Calu3 (cell line): ENCODE measurements at places on chromosomes 5 and 9.
A peak's percentile ranks its signal among the peaks of the same experiment; 100 is the strongest.

GRCh38 chr5:122078116-122079110 lies at the start of gene LOX:
TSS of gene LOX (minus strand) at chr5:122078259. CDS start at chr5:122077985, 274 bp downstream.
- H3K27ac ChIP-seq: peak within 1 kb of the TSS; percentile 94
- peaks cover 26% of the 10 kb centered on the region for H3K4me1 ChIP-seq
- H3K27me3 ChIP-seq: no peaks in the 10 kb centered on the region
- peak; percentile 64 for DNase-seq
- peak within 1 kb of the TSS; percentile 100 for H3K4me3 ChIP-seq

DNA sequence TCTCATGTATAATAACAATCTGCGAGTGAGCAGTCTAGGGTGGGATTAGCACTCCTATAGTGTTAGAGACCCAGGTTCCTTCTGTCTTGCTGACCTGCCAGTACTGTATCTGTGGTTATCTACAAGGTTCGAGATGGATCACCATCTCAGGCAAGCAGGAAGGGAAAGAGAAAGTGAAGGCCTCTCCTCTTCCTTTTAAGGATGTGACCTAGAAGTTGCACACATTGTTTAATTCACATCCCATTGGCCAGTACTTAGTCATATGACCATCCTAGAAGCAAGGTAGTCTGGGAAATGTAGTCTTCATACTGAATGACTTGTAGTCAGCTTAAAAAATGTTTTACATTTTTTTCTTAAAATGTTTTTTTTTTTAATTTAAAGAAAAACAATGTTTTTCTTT lies 168.6 kb downstream of the CARTPT start:
- no peak overlapping the region for H3K27ac ChIP-seq
- peaks cover 24% of the 10 kb centered on the region for H3K4me1 ChIP-seq
- H3K4me3 ChIP-seq: no peak overlapping the region

- no peak overlapping the region for H3K27ac ChIP-seq
- no peaks in the 10 kb centered on the region for H3K36me3 ChIP-seq
- no peak overlapping the region for H3K4me3 ChIP-seq
- DNase-seq: no peak
- no peaks in the 10 kb centered on the region for H3K27me3 ChIP-seq
Observed at GRCh38 chr9:124755061-124755460, 16.1 kb downstream of the NR6A1 start.

DNA sequence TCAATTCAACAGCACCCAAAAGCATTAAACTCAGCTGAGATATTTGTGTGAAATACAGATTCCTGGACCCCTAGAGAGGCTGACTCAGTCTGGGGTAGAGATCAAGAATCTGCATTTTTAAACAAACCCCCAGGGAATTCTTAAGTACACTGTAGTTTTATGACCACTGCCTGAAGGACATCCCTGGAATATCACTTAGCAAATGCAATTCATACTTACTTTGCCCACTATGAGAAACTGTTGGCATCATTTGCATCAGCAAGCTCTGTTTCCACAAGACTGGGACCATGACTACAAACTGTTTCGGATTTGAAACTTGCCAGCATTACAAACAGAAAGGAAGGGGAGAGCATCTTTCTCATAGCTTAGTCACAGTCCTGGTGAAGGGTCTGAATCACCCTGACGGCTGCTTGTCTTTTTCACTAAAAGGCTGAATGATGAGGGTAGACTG lies 63.7 kb downstream of the MLLT3 start:
- peaks cover 26% of the 10 kb centered on the region for H3K4me1 ChIP-seq
- no peaks in the 10 kb centered on the region for H3K36me3 ChIP-seq
- no peak overlapping the region for H3K4me3 ChIP-seq
- no peak for DNase-seq

DNA sequence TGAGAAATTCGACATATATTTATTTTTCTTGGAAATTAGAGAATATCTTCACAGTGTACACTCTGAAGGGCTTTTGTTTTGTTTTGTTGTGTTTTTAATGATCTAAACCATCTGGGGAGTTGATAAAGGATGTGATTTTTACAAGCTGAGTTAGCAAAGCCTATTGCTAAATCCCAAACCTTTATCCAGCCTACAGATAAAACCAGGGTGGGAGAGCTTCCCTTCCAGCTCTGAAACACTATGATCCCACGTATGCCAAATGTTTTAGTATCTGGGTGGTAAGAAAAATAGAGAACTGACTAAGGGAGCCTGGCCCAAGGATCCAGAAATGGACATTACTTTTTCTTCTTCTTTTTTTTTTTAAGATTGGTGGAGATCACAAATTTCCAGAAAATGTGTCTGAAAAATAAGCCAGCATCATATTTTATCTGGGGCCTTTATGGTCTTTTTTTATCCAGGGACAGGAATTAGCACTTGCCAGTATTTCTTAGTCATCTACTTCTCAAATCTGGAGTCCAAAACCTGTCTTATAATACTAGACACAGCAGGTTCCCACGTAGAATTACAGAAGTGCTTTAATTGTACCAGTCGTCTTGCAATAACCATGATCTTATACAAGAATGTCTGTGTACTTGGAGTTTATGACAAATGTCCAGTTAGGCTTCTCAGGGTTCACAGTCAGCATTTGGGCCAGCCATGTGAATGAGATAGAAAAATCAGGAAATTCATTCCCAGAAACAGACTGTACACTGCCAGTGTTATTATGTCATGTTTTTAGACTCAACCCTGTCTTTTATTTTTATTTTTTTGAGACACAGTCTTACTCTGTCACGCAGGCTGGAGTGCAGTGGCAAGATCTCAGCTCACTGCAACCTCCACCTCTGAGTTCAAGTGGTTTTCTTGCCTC lies 290.8 kb upstream of the MPDZ start:
- no peak overlapping the region for H3K4me3 ChIP-seq
- no peaks in the 10 kb centered on the region for H3K36me3 ChIP-seq
- no peaks in the 10 kb centered on the region for H3K27me3 ChIP-seq
- no peak overlapping the region for H3K27ac ChIP-seq
